ENCODE measurements at places on chromosomes 6 and 20.

DNA sequence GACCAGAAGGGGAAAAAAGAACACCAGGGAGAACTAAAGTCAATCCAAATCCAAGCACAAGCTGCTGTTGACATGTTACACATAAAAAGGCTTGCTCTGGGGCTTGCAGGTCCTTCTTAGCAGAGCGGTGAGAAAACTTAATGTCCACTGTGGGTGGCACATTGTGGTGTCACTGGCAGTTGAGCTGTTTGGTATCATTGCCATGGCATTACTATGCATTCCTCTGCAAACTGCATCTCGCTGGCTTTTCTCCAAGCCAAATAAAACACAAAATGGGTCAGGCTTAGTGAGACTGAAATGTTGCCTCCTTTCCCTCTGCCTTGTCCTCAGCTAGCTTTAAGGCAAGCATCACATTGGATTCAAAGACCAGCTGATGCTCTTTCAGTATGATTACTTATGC is 40.9 kb downstream of the LY86 start:
- no peak for DNase-seq

- no peak for DNase-seq
Measured at GRCh38 chr20:32006053-32006452, 4.2 kb upstream of the CCM2L start.

GRCh38 chr6:45966797-45967196 is 48.9 kb downstream of the CLIC5 start:
- no peak for DNase-seq

DNA sequence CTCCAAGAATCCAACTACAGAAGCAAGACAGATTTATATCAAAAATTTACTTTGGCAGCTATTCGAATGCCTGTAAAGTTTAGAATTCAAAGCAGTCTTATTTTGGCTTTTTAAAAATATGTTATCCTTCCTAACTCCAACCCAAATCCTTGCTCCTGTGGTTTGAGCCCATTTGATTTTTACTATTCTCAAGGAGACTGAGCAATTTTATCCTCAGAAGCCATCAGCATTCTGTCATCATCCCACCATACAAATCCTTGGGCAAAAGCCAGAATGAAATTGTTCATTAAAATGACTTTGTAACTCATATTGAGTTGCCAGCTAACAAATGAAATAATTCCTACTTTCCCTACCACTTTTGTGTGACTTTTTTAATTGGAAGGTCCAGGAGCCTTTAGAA is 392.8 kb downstream of the ADGRB3 start:
- no peak for DNase-seq

DNA sequence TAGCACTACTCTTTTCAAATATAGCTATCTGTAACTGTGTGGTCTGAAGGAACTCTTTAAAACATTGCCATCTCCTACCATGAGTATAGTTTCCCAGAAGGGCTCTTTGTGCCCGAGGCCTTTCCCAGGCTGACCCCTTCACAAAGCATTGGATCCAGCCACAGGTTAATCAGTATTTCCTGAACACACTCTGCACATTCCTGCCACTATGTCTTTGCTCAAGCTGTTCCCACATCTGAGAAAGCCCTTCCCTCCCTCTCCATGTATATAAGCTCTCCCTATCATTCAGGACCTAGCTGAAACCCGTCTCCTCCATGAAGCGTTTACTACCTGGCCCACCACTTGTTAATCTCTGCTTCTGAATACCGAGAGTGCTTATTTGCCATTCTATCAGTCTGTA is 47.8 kb upstream of the PKHD1 start:
- DNase-seq = no peak

GRCh38 chr6:151948002-151948743 is 140.7 kb downstream of the ESR1 start:
- no peak for DNase-seq

DNA sequence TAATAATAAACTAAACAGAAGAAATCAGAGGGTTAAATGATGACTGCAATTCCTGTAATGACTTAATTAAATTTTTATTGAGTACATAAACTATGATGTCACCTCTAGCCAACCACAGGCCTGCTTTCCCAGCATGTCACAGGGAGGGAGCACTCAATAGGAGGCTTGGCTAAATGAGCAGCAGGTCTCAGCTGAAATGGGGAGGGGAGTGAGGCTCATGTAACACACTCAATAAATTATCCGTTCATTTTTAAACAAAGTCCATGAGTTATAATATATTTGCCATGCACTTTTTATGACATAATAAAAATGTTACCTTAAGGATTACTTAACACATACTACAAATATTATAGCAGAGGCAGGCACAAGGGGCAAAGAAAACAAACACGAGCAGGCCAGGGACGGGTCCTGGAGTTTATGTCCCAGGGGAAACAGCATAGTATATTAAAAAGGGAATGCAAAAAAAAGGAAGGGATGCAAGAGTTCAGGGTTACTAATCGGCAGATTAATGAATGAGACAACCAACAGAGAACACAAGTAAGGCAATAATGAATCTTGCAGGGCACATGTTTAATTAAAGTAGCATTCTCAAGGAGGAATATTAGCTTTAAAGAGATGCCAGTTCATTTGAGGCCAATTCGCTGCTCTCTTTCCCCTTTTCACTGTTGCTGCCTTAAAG is 27.1 kb upstream of the FAM83C start:
- no peak for DNase-seq

- DNase-seq = no peak
Measured at GRCh38 chr6:148044261-148044751, 298.3 kb upstream of the SASH1 start.

- DNase-seq = no peak
Measured at GRCh38 chr20:59515013-59515905, 89.1 kb upstream of the PHACTR3 start.

DNA sequence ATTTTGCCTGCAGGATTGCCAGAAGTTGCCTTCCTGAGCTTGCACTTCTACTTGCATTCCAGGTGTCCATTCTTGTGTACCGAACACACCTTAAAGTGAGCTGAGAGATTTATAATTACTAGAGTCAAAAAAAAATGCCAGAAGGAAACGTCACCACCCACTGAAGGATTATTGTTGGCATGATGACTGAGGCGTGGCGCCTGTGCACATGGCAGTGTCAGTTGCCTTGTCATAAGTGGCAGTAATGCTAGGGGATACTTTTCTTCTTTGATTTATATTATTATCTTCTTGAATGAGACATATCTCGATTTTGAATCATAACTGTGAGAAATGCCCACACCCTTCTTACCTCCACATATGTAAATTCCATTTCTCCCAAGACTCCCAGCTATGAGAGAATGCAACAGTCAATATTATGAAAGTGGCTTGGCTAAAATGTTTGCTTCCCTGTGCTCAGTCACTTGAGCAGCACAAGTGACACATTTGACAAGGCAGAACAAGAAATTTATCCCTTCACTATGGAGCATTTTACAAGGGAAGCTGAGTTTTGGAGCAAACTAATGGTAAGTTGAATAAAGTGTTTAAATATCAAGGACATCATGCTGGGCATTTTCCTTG is 149.5 kb upstream of the SASH1 start:
- no peak for DNase-seq

DNA sequence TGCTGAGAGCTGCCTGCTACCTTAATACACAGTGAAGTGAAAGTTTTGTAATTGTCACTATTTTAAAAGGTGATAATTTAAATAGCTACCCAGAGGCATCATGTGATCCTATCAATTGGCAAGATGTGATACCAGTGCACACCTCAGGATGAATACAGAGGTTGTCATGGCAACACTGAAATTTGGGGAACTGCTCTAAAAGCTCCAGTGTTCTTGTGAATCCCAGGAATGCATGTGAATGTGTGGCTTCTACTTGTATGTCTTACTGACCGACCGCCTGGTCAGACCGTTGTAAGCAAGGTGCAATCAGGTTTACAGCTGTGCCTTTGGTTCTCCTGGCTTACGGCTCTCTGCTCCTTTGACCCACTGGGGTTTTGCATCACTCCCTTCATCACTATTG is 146.3 kb upstream of the GJE1 start:
- no peak for DNase-seq

GRCh38 chr6:136897071-136897470 is 25.0 kb upstream of the SLC35D3 start:
- DNase-seq = no peak

GRCh38 chr6:118101831-118102345 is 194.8 kb downstream of the SLC35F1 start:
- no peak for DNase-seq

- no peak for DNase-seq
Measured at GRCh38 chr6:28969129-28969528, 36.0 kb downstream of the ZNF311 start.

DNA sequence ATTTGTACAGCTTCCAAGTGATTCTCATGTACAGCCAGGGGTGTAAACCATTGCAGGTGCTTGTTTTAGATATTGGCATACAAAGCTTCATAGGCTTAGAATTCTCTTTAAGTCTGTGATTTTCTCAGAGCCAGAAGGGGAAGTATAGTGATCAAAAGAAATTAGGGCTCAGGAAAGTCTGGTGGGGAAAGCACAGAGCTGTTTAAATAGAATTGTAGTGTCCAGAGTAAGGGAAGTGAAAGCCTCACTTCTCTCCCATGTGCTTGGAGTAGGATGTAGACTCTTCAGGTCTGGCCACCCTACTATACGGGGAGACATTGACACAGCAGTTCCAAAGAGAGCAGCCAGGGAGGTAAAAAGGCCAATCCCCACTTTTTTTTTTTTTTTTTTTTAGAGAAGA is 10.4 kb downstream of the GCNT2 start:
- no peak for DNase-seq

DNA sequence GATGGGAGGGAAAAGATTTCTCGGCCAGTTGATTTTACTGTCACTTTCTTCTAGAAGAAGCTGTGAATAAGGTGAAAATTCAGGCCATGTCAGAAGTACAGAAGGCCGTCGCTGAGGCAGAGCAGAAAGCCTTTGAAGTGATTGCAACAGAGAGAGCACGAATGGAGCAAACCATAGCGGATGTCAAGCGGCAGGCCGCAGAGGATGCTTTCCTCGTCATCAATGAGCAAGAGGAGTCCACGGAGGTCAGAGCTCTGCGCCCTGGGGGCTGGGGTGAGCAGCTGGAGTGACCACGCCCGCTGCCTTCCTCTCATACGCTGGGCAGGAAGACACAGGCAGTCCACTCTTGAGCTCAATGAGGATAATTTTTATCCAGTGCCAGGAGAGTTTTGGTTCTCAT is 21.8 kb upstream of the C20orf144 start:
- no peak for DNase-seq

DNA sequence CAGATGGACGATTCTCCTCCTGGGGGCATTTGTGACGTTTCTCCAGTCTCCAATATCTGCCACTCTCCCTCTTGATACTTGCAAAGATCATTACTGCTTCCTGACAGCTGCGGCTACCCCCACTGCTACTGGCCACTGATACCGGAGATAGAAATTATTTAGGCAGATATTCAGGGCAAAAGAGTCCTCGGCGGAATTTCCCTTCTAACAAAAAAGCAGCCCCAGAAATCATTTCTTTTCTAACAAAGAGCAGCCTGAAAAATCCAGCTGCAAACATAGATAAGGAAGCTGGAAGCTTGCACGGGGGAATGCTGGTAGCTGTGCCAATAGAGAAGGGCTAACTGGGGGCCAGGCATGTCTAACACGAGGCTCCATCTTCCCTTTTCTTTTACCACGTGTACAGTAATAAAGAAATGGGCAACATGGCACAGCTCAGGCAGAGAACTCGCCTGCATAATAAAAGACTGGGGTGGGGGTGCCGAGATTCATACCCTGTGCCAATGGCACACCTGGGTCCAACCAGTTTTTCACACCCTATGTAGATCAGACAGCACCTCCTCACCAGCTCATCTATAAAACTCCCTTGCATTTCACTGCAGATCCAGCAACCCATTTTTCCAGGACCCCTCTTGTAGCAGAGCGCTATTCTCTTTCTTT is 6.1 kb downstream of the TP53RK start:
- no peak for DNase-seq

GRCh38 chr6:154276810-154277628 is 79.6 kb downstream of the IPCEF1 start:
- no peak for DNase-seq

DNA sequence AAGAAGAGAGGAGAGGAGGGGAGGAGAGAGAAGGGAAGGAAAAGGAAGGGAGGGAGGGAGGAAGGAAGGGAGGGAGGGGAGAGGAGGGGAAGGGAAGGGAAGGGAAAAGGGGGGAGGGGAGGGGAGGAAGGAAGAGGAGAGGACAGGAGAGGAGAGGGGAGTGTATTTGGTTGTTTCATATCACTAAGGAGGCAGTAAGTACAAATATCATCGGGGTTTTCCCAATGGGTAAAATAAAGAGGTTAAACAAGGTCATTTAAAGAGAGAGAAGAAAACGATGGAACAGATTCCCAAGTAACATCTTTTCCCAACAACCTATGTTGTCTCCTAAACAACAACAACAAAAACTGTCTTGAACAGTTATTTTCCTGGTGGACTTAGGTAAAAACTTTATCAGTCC is 43.6 kb downstream of the MBOAT1 start:
- no peak for DNase-seq

DNA sequence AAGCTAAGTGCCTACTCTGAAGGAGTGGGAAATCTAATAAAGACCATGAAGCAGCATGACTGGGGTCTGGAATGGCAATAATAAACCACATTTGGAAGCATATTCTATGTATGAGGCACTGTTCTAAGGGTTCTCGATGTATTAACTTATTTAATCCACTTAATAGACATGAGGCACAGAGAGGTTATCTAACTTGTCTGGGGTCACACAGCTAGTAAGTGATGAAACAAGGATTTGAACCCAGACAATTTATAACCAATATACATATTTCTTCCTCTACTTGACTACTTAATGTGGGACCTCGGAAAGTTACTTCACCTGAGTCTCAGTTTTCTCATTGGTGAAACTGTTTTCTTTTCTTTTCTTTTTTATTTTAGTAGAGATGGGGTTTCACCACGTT is 131.3 kb downstream of the PDSS2 start:
- DNase-seq = no peak

DNA sequence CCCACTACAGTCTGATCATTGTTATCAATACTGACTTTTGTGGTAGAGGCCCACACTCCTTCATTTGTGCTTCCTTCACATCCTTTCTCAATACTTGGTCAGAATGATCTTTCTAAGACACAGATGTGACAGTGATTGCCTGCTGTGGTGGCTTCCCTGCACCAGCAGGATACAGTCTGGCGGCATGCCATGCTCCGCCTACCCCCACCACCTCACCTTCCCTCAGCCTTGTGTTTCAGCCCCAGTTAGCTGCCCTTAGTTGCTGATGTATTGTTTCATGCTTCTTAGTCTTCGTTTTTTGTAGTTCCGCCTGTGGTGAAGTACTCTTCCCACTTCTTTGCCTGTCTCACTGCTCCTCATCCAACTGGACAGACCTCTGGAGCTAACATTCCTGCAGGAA is 10.9 kb downstream of the LRRC1 start:
- no peak for DNase-seq

DNA sequence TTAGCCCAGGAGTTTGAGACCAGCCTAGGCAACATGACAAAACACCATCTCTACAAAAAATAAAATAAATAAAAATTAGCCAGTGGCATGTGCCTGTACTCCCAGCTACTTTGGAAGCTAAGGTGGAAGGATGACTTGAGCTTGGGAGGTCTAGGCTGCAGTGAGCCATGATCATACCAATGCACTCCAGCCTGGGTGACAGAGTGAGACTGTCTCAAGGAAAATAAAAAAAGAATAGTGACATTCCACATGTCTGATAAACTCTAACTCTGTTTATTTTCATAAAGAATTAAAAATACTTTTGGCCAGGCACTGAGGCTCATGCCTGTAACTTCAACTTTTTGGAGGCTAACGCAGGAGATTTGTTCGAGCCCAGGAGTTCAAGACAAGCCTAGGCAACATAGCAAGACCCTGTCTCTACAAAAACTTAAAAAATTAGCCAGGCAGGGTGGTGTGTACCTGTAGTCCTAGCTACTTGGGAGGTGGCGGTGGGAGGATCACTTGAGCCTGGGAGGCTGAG is 115.1 kb downstream of the GJA1 start:
- no peak for DNase-seq
